ENCODE measurements at places on chromosomes 5 and 9. TPM values are rescaled to one million over a fixed set of nuclear protein-coding genes. Genes with fewer than 3 reads are reported as not detected.

DNA sequence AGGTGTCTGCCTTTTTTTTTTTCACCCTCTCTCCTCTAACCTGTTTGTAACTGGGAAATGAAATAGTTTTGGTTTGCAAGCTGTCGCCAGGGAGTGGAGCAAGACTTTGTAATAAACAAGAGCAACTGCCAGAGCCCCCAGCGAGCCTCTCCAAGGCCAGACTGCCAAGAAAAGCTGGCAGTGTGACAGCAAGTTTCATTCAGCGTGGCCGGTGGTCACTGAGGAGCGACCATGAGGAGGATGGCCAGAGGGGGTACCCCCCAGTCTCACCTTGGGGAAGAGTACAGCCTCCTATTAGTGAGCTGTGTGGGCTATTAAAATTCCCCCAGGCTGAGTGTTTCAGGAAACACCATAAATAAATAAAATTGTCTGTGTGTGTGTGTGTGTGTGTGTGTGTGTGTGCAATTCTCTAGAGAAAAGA is 49.9 kb downstream of the ZFAND5 start:
- no peaks in the 10 kb centered on the region for H3K4me1 ChIP-seq
- no peaks in the 10 kb centered on the region for H3K36me3 ChIP-seq
- DNase-seq, result no peak
- H3K4me3 ChIP-seq, result no peak overlapping the region

DNA sequence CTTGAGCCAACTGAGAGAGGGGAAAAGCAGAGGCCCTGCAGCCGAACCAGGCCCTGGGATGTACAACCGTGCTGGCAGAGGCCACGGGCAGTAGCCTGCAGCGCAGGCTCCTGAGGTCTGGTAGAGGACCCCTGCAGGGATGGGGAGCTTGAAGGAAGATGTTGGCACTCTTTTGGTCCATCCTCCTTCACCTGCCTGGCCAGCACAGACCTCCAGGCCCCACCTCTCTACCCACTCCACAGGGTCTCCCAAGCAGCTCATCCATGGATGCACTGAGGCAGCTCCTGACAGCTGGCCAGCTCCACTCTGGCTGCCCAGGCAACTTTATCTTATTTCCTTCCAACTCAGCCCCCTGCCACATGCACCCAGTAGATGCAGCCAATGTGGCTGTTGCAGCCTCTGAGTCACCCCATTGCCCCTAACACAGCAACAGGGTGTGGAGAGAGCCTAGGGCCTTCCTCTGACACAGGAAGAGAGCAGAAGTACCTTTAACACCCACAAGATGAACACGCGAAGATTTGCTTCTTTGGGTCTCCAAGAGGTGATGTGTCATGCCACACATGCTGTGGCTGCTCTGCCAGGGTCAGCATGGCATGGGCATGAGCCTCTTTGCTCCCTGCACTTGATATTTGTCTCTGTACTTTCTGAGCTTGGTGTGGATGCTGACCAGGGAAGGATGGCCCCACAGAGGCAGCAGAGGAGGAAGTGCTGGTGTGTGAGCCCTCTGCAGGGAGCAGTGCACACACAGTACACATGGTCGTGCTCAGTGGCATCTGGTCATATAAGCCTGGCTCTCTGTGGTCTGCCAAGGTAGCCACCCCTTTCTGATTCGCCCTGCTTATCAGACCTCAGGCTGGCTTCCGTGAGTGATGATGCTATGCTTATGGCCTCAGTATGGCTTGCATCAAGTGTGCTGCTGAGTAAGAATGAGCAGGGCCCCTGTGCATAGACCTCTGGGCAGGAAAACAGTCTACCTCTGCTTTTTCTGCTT is 117.2 kb downstream of the NRG2 start:
- no peak overlapping the region for H3K4me3 ChIP-seq
- H3K4me1 ChIP-seq, result no peaks in the 10 kb centered on the region
- no peak for DNase-seq

DNA sequence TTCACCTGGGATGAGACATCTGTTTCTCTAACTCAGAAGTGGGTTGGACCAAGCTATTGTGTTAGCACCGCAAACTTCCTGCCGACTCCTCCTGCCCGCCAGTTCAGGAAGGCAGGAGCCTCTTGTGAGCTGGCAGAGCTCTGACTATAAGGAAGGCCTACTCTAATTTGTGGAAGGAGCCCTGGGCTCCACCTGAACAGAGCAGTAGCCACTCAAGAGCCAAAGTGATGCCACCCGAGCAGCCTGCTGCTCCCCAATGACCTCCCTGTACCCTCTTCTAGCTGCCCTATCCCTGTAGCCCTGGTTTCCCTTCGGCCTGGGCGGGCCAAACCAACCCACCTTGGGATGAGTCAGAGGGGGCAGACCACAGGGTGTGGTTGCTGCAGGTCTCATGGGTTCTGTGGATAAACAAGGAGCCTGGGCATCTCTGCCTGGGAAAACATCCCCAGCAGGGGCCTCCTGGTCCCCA is 81.6 kb downstream of the PSD2 start:
- no peaks in the 10 kb centered on the region for H3K36me3 ChIP-seq
- no peaks in the 10 kb centered on the region for H3K27me3 ChIP-seq
- no peaks in the 10 kb centered on the region for H3K4me1 ChIP-seq
- H3K27ac ChIP-seq, result no peak overlapping the region
- DNase-seq, result no peak

DNA sequence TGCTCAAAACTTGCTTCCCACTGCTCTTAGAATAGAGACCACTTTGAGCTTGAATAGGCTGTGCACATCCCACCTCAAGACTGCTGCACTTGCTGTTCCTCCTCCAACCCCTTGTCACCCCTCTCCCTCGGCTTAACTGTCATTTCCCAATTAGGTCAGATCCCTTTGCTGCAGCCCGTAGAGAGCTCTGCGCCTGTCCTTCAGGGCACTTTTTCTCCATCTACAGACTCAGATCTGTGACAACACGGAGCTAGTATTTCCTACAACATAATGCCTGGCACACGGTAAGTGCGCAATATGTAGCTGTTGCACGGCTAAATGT is 485 bp upstream of the HABP4 start:
- no peak overlapping the region for H3K27ac ChIP-seq
- peaks cover 13% of the 10 kb centered on the region for H3K4me1 ChIP-seq
- peak overlapping the region; percentile 71 for H3K4me3 ChIP-seq
- DNase-seq, result no peak
- no peaks in the 10 kb centered on the region for H3K36me3 ChIP-seq

GRCh38 chr9:80376180-80376579 is 804.4 kb downstream of the TLE4 start:
- no peaks in the 10 kb centered on the region for H3K36me3 ChIP-seq
- DNase-seq, result no peak
- H3K27ac ChIP-seq, result no peak overlapping the region

DNA sequence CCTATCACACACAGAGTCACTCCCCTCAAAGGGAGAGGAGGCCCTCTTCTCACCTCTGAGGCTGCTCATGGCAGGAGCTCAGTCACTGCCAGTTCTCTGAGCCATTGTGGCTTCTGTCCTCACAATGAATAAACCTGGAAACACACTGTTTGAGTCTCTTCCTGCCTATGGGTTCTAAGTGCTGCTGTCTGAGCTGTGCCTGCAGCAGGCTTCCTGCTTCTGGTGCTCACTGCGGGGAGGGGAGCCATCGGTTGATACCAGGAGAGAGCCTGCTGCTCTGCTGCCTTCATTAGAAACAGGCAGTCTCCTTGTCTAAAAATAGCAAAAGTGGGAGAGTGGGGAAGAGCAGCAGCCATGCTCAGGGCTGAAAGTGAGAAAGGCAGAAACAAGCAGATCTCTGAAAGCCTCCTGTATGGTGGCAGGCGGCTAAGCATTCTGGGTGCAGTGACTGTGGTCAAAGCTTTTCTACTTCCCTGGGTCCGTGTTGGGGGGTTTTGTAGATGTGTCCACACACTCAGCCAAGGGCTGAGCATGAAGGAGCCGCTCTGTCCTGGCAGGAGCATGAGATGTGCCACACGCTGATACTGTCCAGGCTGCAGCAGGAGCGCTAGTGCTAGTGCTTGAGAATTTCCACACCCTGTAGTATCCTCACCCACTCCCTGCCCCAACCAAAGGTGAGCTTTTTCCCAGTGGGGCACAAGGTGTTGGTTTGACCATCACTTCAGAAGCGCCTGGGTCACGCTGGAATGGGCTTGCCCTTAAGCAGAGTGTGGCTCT is 34.2 kb downstream of the PRKACG start:
- H3K27ac ChIP-seq, result no peak overlapping the region
- H3K4me3 ChIP-seq, result no peak overlapping the region
- H3K36me3 ChIP-seq, result no peaks in the 10 kb centered on the region
- H3K27me3 ChIP-seq, result no peaks in the 10 kb centered on the region

- H3K27ac ChIP-seq, result no peak overlapping the region
- H3K36me3 ChIP-seq, result no peaks in the 10 kb centered on the region
These were observed 81.0 kb downstream of the ADAMTS2 start for GRCh38 chr5:179264053-179264782.

- H3K4me1 ChIP-seq, result peaks cover 25% of the 10 kb centered on the region
- no peak overlapping the region for H3K4me3 ChIP-seq
- no peaks in the 10 kb centered on the region for H3K36me3 ChIP-seq
- no peak overlapping the region for H3K27ac ChIP-seq
These were observed 35.1 kb downstream of the DENND1A start for GRCh38 chr9:123894822-123895221.

Gene FBP2
- total RNA-seq, result not detected

Gene GRM6
- total RNA-seq, result not detected

DNA sequence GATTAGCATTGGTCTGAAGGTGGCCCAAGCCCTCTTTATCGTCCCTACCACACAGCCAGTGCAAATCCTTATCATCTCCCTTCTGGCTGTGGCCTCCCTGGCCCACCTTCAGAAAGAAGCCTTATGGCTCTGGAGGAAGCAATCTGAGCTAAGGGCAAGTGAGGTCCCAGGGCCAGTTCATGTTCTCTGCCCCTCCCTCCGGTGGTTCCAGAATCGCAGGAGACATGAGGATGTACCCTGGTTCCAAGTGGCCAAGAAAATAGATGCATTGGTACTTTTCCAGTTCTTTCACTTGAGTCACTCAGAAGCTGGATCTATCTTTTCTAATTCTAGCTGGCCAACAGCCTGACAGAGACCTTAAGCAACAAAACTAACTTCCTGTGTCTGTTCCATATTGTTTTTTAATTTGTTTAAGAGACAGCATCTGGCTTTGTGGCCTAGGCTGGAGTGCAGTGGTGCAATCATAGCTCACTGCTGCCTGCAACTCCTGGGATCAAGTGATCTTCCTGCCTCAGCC is 60.7 kb downstream of the LHFPL2 start:
- H3K36me3 ChIP-seq, result no peaks in the 10 kb centered on the region
- no peak for DNase-seq
- H3K27ac ChIP-seq, result no peak overlapping the region
- H3K4me1 ChIP-seq, result no peaks in the 10 kb centered on the region
- H3K27me3 ChIP-seq, result no peaks in the 10 kb centered on the region

DNA sequence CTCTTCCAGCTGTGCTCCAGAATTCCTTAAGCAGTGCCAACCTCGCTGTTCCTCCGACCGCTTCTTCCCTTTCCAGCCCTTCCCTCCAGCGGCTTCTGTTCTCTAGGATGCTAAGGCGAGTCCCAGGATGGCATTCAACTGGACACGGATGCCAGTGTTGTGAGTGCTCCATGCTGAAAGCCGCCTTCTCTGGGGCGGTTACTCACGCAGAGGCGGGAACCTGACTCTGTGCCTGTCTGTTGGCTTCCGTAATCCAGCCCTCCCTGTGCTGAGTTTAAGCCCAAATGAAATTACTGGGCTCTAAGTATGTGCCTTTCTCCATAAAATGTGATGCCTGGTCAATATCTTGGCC is 20.2 kb downstream of the COL5A1 start:
- no peaks in the 10 kb centered on the region for H3K4me1 ChIP-seq
- no peak overlapping the region for H3K27ac ChIP-seq
- no peaks in the 10 kb centered on the region for H3K36me3 ChIP-seq
- no peak overlapping the region for H3K4me3 ChIP-seq

Gene SPATA31C1
- not detected for total RNA-seq

- no peaks in the 10 kb centered on the region for H3K27me3 ChIP-seq
- peaks cover 53% of the 10 kb centered on the region for H3K36me3 ChIP-seq
- peaks cover 49% of the 10 kb centered on the region for H3K4me1 ChIP-seq
- H3K27ac ChIP-seq, result peak overlapping the region; percentile 89
- peak overlapping the region; percentile 17 for H3K4me3 ChIP-seq
These were observed 36.5 kb downstream of the ARHGEF37 start for GRCh38 chr5:149617760-149618306.

Gene WNK2
- not detected for total RNA-seq

DNA sequence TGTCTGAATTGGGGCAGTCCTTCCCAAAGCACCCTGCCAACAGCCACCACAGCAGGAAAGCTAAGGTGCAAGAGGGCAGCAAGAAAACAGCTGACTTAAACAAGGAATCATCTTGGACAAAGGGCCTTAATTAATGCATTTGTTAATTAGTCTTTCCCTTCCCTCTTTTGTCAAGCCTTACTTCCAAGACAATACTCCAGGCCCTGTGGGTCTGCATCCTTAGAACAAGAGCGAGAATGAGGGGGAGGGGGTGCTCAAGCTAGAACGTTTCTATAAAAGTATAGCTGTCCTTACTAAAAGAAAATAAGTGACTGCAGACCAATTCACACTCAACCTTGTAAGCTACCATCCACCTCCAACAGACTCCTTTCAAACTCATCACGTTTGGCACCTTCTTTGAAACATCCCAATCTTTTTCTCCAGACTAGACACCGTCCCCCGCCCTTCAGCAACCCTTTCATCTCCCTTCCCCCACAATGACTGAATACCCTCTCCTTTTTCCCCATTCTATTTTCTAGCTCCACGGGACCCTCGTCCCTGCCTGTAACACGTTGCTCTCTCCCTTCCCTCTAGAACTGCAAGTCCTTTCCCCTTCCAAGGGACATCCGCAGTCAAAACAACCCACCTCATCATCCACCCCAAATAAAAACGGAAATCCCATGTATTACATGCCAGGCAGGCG is 85.7 kb upstream of the RNF38 start:
- peaks cover 15% of the 10 kb centered on the region for H3K36me3 ChIP-seq
- peaks cover 37% of the 10 kb centered on the region for H3K4me1 ChIP-seq
- peak overlapping the region; percentile 84 for H3K27ac ChIP-seq
- H3K4me3 ChIP-seq, result peak overlapping the region; percentile 78
- DNase-seq, result no peak

DNA sequence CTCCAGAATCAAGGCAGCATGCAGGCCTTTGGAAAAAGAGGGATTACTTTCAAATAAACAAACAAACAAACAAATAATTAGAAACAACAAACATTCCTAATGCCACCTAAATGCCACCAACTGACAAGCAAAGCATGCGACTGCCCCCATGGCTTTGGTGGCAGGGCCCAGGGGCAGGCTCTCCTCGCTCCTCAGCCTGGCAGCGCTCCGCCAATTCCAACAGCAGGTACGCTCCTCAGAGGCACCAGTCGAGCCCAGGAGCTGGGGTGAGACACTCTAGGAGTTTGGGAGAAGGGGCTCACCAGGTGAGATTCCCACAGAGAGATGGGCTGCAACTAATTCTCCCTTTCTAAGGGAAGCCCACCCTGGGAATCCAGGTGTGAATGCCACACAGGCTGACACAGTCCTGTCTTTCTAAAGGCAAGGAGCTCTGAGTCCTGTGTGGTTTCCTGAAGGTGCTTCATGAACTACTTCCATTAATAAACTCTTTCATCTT is 27.8 kb downstream of the CSF2 start:
- H3K36me3 ChIP-seq, result no peaks in the 10 kb centered on the region
- peaks cover 26% of the 10 kb centered on the region for H3K4me1 ChIP-seq
- H3K27me3 ChIP-seq, result no peaks in the 10 kb centered on the region
- no peak for DNase-seq
- H3K4me3 ChIP-seq, result no peak overlapping the region
